ENCODE measurements at places on chromosomes 2 and 18. TPM values are rescaled to one million over a fixed set of nuclear protein-coding genes. Genes with fewer than 3 reads are reported as not detected.

- H3K4me1 ChIP-seq = no peaks in the 10 kb centered on the region
- no peaks in the 10 kb centered on the region for H3K27me3 ChIP-seq
- DNase-seq = no peak
- H3K36me3 ChIP-seq = no peaks in the 10 kb centered on the region
Measured at GRCh38 chr2:157216286-157216965, 41.1 kb upstream of the GALNT5 start.

- no peak overlapping the region for H3K27ac ChIP-seq
- no peaks in the 10 kb centered on the region for H3K4me1 ChIP-seq
- no peaks in the 10 kb centered on the region for H3K36me3 ChIP-seq
Measured at GRCh38 chr2:40103590-40103989, 324.5 kb upstream of the THUMPD2 start.

- DNase-seq = no peak
- H3K4me3 ChIP-seq = no peak overlapping the region
- no peaks in the 10 kb centered on the region for H3K4me1 ChIP-seq
- H3K27me3 ChIP-seq = peaks cover 1% of the 10 kb centered on the region
Measured at GRCh38 chr2:155218945-155219344, 520.5 kb downstream of the KCNJ3 start.

GRCh38 chr2:26535663-26536275 lies 57.8 kb upstream of the OTOF start:
- peaks cover 9% of the 10 kb centered on the region for H3K27me3 ChIP-seq
- no peak for DNase-seq
- no peak overlapping the region for H3K4me3 ChIP-seq
- H3K27ac ChIP-seq = no peak overlapping the region
- no peaks in the 10 kb centered on the region for H3K36me3 ChIP-seq

The TTR gene
- not detected for polyA plus RNA-seq

The SLC16A14 gene
- 0.12 TPM for polyA plus RNA-seq

The MALL gene
- not detected for polyA plus RNA-seq

The STARD6 gene
- polyA plus RNA-seq = not detected

The TEX44 gene
- polyA plus RNA-seq = not detected

The THUMPD2 gene
- polyA plus RNA-seq = 5.1 TPM
